NCI-H1436 (cell line): ENCODE measurements at places on chromosomes 13 and 19.

GRCh38 chr13:33099860-33100259 is 83.6 kb downstream of the KL start:
- DNase-seq: no peak

GRCh38 chr13:42794577-42795275 is 13.3 kb downstream of the FAM216B start:
- DNase-seq: no peak

- no peak for DNase-seq
These were observed 131.3 kb downstream of the LACC1 start for GRCh38 chr13:44011036-44011435.

DNA sequence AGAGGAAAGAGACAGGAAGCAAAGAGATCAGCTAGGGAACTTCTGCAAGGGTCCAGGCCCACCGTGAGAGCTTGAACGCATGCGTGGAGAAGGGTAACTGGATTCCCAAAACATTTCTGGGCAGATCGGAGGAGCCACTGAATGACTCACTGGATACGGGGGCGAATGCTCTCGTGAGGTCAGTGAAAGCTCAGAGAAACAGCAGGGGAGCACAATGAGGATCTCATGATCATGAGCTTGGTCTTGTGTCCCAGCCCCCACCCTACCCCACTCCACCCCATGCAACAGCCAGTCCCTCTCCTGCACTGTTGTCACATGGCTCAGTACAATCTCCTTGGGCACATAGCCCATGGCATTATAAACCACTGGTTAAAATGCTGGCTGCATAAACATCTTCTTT is 40.6 kb downstream of the DCLK1 start:
- no peak for DNase-seq

DNA sequence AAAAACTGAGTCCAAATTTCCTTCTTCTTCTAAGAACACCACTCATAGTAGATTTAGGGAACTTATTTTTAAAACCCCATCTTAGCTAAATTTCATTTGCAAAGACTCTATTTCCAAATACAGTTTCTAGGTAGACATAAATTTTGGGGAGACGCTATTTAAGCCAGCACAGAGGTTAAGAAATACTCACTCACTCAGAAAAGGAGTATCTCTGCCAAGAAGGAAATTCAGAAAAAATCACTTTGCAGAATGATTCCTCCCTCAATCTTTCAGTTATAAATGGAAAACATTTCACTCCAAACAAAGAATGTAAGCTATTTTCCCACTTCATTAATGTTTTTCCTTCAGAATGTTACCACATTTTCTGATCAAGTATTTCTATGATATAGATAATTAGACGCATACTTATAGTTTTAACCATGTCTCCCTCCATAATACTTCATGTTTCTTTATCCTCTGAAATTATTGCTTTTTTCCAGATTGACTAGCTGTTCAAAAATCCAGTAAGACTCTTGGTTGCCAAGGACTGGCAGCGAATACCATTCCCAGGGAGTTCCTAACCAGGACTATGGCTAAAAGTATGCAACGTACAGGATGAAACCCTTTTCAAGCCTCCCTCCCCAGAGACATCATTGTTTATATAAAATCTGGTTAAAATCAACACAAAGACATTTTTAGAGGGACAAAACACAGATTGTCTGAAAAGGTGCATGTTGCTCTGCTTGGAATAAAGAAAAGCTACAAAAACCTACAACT is 52.5 kb upstream of the RXFP2 start:
- DNase-seq: no peak

DNA sequence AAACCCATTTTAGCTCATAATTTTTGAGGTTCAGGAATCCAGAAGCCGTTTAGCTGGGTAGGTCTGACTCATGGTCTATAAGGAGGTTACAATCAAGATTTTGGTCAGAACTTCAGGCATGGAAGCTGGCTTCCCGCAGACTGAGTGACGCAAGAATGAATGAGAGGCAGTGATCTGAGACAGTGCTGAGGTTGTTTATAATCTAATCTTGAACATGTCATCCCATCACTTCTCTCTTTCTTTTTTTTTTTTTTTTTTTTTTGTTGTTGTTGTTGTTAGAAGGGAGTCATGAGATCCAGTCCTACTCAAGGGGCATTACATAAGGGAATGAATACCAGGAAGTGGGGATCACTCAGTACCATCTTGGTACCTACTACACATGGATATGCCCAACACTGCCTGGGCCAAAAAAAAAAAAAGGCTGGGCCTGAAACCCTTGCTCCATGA is 217.4 kb downstream of the DLEU7 start:
- no peak for DNase-seq

DNA sequence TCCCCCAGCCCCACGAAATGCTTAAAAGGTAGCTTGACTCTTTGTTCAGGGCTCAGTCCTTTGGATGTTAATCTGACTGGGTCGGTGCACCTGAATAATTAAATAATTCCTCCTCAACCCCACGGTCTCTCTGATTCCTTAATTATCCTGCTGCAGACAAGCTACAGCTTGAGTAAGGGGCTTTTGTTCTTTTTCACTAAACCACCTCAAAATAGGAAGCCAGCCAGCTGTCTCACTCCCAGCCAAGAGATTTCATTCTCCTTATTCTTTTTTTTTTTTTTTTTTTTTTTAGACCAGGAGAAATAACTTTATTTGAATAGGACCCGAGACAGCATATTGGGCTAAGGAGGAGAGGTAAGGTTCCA is 7.9 kb upstream of the FCGBP start:
- DNase-seq: no peak

GRCh38 chr19:8488365-8488764 is 14.1 kb downstream of the PRAM1 start:
- no peak for DNase-seq

- DNase-seq: no peak
These were observed 69.9 kb downstream of the RUBCNL start for GRCh38 chr13:46317120-46317519.

DNA sequence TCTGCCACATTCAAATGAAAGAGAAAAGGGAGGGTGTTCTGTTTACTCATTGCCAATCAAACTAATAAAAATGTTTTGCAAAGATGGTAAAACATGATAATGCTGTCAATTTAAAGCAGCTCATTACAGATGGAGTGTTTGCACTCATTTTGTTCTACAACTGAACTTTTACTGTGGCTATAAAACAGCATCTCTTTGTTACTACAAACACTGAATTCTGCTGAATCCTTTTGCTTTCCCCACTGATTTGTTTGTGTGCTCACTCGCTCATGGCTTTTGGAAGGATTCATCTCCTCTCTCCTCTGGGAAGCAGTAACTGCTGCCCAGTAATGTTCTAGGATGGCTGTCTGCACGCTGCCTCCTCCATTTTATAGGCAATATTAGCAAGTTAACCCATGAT is 434.5 kb downstream of the PCDH9 start:
- DNase-seq: no peak

DNA sequence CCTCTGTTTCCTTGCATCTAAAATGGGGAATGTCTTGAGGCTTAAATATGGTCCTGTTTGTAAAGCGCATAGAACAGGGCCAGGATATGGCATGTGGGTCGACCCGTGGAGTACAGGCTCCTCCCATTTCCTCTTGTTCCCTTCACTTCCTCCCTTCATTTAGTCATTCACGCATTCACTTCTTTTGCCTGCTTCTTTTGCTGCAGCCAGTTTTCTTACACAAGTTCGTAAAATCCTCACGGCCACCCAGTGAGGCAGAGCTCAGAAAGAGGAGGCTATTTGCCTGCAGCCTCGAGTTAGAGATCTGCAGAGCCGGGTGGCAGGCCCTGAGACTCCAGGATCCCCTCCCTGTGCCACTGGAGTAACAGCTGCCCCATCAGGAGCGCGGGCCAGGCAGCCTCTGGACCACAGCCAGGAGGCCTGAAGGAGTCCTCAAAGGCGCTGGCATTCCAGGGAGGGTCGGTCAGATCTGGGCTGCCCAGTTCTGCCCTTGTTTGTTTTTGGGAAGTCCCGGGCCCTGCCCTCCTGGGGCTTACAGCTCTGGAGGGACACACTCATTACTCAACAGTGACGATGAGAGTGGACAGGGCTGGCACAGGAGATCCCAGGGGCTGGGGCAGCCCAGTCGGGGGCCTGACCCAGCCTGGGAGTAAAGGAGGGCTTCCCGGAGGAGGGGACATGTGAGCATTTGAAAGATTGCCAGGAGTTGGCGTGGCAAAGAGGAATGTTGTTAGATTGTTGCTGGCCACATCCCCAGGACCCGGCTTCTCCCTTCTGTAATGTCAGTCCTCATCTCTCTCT is 4.6 kb downstream of the PPP5C start:
- no peak for DNase-seq

- no peak for DNase-seq
These were observed 26.4 kb downstream of the CAPN12 start for GRCh38 chr19:38717855-38718254.

GRCh38 chr19:39031368-39032062 is 834 bp downstream of the FBXO27 start:
- peak; percentile 74 for DNase-seq

DNA sequence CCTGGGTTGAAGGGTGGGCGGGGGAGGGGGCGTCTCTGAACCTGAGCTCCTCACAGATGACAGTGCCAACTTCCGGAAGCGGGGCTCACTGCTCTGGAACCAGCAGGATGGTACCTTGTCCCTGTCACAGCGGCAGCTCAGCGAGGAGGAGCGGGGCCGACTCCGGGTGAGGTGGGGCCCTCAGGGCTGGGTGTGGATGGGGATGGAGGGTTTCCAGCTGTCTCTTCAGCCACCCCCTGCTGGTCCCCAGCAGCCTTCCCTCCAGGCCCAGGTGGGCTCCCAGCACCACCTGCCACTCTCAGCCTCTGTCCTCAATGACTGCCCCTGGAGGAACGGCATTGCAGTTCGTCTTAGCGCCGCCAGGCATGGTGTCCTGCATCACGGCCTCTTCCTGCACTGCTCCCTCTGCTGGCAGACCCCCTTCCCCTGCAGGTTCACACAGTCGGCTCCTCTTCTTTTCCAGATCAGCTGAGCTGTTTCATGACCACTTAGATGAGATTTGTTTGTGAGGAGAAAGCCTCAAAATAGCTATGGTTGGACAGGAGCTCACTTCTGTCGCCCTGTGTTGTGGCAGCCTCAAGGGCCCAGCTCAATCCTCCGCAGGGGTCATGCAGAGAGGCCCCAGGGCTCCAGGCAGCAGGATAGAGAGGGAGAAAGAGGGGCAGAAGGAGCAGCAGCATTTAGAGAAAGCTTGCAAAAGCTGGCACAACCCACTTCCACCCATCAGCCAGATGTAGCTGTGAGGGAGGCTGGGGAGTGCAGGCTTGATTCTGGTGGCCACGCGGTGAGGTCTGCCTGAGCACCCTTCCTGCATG is 2.5 kb upstream of the GARIN5A start:
- DNase-seq: no peak

DNA sequence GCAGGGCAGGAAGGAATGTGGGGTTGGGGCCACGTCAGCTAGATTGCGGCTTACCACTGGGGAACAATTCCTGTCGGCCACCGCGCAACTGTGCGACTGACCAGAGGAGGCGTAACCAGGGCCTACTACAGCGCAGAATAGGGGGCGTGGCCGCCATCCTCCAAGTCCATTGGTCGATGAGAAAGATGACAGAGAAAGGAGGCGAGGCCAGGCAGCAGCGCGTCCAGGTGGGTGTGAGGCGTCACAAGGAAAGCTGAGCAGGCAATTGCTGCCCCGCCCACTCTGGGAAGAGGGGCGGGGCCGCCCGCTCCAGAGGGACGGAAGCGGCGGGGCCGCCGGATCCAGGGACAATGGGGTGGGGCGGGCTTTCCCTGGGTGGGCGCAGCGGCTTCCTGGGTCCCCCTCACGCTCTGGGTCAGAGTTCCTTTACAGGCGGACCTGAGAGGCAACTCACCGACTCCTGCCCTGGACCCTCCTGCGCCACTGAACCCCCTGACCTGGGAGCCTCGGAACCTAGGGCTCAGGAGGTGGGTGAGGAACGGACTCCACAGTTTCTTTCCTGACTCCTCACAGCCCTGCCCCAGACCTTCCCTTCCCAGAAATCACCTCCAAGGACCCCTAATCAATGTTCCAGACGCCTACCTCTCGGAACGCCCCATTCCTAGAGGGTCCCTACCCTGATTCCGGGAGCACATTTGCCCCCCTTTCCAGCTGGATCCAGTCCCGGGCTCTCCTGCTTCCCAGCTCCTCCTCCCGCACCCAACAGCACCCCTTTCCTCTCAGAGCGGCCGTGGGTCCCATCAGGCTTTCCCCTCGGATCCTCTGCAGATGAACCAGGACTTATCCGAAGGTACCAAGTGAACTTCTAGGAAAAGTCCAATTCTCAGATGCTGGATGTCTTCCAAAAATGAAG is 101.5 kb upstream of the ZNF492 start:
- no peak for DNase-seq

- no peak for DNase-seq
These were observed 19.1 kb upstream of the CCNA1 start for GRCh38 chr13:36413161-36413560.

DNA sequence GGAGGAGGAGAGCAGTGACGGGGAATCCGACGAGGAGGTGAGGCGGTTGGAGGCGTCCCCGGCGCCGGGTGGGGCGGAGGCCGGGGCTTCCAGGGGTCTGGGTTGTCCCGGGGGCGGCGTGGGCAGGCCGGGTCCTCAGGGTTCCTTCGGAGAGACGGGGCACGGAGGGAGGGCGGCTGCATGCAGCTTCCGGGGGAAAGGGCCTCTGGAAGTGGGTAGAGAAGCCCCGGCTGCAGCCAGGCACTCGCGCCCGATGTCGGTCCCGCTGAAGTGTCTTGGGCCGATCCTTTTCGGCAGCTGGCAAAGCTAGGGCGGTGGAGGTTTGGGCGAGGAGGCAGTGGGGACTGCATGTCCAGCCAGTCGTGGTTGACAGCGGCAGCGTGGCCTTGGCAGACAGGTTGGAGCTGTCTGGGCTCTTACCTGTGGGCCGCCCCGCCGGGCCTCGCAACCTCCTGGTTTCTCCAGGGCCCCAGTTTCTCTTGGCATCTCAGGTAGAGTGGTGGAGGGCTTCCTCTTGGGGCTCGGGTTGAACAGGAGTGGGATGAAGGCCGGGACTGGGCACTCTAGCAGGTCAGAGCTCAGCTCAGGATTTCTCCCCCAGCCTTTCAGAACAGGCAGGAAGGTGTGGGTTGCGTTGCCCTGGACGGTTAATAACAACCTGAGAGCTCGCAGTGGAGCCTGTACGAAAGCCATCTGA is 690 bp downstream of the KMT2B start:
- DNase-seq: no peak

DNA sequence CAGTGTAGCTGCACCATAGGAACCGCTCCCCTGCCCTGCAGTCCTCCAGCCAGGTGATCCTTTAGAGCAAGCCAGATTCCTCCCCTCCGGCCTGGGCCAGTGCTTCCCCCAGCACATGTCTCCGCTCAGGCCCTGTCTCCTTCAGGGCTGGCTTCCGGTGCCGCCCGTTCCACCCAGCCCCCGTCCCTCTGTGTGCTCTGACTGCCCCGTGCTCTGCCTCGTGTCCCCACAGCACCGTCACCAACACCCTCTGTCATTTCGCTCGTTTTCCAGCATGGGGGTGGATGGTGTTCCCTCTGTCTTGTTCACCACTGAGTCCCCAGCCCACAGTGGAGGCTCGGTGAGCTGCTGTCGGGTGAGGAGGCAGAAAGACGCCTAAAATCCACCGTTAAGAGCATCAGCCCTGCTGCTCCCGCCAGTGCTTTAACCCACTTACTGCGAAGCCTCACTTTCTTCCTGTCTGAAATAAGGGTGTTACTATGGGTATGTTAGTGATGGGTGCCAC is 54.5 kb downstream of the TSSK6 start:
- no peak for DNase-seq
